ENCODE measurements at places on chromosomes 1 and 21.

DNA sequence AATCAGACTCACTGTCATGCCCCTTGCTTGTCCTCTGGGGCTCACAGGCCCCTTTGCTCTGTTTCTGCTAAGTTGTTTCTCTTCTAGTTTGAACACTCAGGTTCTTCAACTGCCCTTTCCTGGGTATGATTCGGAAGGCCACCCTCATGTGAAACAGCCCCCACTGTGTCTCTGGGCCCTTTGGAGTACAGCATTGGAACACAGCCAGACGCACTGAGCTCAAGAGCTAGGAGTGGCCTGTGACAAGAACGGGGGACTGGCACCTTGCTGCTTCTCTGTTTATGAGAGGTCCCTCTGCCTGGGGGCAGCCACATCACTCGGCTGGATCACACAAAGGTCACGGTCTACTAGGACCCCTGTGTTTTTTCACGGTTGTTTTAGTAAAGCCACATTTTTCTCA, 114.4 kb upstream of the ZC3H12A start:
- DNase-seq, result peak; percentile 30

DNA sequence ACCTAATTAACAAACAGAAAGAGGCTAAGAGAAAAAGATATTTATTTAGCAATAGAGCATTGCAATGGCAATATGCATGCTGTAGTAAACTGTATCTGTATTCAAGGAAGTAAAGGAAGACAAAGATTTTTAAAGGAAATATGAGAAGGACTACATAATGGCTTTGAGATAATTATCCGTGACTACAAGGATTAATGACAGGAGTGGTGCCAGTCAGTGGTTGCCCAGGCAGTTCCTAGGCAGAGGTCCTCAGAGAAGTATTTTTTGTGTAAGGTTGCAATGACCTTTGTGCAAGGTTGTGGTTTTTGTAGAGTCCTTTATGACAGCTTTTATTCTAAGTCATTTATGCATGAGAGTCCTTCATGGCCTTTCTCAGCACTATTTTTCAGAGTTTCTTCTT, 711.1 kb upstream of the CHRM3 start:
- no peak for DNase-seq

- no peak for DNase-seq
Observed at GRCh38 chr1:24316645-24317044, 2.5 kb upstream of the GRHL3 start.

DNA sequence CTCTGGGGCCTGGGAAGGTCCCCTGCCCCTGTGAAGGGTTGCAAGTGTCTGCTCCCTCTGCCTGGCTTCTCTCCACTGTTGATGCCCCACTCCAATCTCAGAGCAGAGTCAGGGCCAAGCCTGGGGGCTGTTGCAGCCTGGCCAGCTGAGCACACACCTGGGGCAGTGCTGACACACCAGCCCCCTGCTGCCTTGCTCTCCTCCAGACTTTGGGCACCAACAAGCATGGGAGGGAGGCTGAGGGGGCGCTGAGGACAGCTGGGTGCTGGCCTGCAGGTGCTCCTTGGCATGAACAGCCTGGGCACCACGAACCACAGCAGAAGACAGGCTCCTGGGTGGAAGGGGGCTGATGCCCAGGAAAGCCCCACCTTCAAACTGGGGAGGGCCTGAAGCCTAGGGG, 9.6 kb upstream of the MTR start:
- DNase-seq, result no peak

DNA sequence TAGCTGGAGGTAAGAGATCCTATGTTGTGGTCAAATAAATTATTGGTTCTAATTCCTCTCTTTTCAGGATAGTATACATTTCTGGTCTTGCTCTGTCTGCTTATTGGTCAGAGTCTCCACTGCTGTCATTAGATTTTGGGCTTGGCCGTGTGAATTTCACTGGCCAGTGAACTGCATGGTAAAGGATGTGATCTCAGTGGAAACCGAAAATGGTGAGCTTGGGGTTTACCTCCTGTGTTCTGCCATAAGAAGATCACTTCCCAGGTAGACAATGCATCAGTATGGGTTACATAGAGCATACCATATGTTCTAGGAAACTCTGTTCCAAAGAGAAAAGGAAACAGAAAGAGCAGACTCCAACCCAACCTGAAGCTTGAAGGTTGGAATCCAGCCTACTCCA, 1123.3 kb upstream of the B3GALT2 start:
- DNase-seq, result no peak

GRCh38 chr1:91308544-91308943, 96.1 kb downstream of the HFM1 start:
- no peak for DNase-seq

DNA sequence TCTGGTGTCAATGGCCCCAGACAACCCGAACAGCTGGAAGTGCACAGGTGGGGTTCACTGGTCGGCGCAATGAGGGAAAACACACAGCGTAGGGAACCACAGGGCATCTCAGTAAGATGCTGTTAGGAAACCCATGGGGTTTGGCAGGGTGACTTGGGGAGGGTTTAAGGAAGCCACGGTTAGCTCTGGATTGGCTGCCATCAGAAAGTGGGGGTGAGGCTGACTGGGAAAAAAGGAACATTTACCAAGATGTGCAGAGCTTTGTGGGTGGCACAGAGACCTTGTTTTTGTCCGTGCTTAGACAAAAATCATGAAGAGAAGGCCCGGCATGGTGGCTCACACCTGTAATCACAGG, 11.0 kb downstream of the ALDH4A1 start:
- DNase-seq, result no peak

- no peak for DNase-seq
Observed at GRCh38 chr1:177432897-177433296, 262.1 kb downstream of the BRINP2 start.
